Thymus (tissue), 14 donors: ENCODE measurements at places on chromosomes 1 and 21. TPM values are rescaled to one million over a fixed set of nuclear protein-coding genes. Genes with fewer than 3 reads are reported as not detected.

Gene XCL1
- total RNA-seq = 10.7 TPM

DNA sequence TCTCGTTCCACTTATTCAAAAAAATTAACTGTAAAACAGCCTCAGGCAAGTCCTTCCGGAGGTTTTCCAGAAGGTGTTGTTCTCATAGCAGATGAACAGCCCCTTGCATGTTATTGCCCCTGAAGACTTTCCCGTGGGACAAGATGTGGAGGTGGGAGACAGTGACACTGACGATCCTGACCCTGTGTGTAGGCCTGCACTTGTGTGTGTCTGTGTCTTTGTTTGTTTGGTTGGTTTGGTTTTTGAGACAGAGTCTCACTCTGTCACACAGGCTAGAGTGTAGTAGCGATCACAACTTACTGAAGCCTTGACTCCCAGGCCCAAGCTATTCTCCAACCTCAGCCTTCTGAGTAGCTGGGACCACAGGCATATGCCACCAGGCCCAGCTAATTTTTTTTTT is 12.6 kb downstream of the ETV3L start:
- H3K36me3 ChIP-seq = no peaks in the 10 kb centered on the region
- no peak for DNase-seq
- no peak overlapping the region for H3K4me3 ChIP-seq
- no peaks in the 10 kb centered on the region for H3K27me3 ChIP-seq
- H3K27ac ChIP-seq = no peak overlapping the region

DNA sequence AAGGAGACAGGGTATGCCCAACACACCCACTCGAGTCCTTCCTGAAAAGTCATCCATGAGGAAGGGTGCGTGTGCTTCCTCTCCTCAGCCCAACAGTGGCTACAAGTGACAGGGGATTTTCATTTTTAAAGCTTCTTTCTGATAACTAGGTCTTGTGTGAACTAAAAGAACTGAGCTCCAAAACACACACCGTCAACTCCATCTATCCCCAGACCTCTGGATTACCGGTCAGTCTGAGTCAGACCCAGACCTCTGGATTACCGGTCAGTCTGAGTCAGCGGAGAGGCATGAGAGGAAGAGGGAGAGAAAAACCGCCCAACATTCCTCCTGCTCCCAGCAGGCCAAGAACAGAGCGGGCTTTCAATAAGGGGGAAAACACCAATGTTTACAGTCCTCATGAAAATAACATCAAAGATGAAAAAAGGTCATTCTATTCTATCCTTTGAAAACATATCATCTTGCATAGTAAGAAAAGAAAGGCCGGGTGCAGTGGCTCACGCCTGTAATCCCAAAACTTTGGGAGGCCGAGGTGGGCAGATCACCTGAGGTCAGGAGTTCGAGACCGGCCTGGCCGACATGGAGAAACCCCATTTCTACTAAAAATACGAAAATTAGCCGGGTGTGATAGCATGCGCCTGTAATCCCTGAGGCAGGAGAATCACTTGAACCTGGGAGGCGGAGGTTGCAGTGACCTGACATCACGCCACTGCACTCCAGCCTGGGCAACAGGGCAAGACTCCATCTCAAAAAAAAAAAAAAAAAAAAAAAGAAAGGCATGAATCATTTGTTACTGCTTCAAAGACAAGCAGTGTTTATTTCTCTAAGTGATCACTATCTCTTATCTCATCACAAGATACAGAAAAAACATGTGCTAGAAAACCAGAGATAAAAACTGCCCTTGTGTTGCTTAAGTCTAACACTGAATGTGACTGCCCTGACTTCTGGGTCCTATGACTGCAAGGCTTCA is 3.4 kb downstream of the PTTG1IP start:
- peaks cover 2% of the 10 kb centered on the region for H3K27me3 ChIP-seq
- H3K27ac ChIP-seq = no peak overlapping the region
- no peak for DNase-seq
- H3K4me3 ChIP-seq = no peak overlapping the region
- H3K4me1 ChIP-seq = peaks cover 49% of the 10 kb centered on the region

DNA sequence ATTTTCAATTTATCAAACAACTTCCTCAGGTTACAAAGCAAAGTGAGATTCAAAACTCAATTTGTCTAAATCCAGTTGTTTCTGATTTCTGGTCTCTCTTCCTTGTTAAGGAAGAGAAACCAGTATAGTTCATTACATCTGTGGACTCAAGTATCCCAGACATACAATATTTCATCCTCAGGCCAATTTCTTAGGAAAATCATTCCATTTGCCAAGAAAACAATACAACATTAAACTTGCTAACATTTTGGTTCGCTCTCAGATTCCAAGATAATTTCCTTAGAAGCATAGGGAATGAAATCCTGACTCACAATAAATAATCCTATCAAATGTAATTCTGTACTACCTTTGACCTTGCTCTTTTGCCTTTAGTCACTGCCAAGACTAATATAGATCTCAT is 11.2 kb upstream of the TTLL7 start:
- no peaks in the 10 kb centered on the region for H3K36me3 ChIP-seq
- no peak overlapping the region for H3K27ac ChIP-seq
- H3K4me1 ChIP-seq = no peaks in the 10 kb centered on the region
- no peak overlapping the region for H3K4me3 ChIP-seq

GRCh38 chr1:94068999-94069918 is 51.7 kb downstream of the ABCA4 start:
- H3K27me3 ChIP-seq = no peaks in the 10 kb centered on the region
- no peak for DNase-seq
- H3K36me3 ChIP-seq = no peaks in the 10 kb centered on the region

DNA sequence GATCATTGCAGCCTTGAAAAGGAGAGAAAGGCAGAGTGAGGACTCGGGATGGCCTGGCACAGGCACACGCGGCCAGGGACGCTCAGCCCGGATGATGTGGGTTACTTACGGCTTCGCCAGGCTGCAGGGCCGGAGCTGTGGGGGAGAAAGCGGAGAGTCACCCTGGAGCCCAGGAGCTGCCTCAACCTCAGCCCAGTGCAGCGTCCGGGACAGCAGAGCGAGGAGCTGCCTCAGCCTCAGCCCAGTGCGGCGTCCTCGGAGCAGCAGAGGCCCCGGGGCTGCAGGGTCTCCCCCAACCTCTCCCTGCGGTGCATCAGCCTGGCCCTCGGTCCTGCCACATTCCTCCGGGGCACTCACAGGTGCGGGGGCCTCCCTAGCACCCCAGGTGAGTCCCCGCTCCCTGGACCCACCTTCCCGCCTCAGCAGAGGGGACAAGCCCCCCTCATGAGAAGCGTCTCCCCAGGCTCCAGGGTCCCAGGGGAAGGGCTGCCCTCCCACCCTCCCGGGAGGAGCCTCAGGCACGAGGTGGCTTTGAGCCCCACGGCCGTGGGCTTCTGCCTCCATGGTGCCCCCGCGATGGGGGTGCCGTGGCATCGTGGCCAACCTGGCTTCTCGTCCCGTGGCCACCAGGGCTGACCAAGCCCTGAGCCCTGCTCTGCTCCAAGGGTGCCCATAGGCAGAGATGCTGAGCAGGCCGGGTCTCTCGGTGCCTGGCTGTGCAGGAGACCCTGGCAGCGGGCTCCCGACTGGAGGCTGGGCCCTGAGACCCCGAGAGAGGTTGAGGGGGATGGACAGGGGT is 10.5 kb upstream of the RNF223 start:
- H3K4me1 ChIP-seq = peaks cover 5% of the 10 kb centered on the region
- DNase-seq = no peak
- peaks cover 7% of the 10 kb centered on the region for H3K27me3 ChIP-seq
- no peaks in the 10 kb centered on the region for H3K36me3 ChIP-seq
